ENCODE measurements at places on chromosomes 1 and 21.
A peak's percentile ranks its signal among the peaks of the same experiment; 100 is the strongest.

DNA sequence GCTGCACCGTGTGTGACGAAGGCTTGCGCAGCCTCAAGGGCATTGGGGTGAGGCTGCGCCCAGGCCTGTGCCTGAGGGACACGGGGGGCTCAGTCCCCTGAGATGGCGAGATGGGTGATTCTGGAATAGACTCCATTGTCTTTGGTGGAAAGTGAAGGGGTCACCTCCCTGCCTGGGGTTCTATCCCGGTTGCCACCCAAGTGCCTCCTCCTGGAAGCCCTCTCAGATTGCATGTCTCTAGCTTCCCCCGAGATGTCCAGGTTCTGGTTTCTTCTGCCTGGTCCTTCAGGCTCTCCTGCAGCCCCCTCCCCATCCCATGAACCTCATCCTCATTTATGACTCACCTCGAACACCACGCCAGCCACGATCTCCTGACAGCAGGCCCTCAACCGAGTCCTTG lies 22.3 kb upstream of the MFN2 start:
- DNase-seq, result no peak

DNA sequence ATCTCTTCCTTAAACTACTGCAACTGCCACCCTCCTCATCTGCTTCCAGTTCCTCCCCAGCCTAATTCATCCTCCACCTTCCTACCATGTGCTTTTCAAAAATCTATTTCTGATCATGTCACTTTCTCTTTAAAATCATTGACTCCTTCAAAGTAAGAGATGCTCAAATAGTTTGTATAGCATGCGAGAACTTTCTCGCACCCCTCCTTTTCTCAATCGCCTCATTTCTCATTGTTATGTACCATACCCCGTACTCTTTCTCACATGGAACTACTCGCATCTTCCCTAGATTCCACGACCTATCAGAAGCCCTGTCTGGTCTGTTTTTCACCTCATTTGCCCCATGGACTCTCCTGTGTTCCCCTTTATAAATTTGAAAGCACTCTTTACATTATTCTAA lies 238.2 kb downstream of the NRIP1 start:
- DNase-seq, result no peak

DNA sequence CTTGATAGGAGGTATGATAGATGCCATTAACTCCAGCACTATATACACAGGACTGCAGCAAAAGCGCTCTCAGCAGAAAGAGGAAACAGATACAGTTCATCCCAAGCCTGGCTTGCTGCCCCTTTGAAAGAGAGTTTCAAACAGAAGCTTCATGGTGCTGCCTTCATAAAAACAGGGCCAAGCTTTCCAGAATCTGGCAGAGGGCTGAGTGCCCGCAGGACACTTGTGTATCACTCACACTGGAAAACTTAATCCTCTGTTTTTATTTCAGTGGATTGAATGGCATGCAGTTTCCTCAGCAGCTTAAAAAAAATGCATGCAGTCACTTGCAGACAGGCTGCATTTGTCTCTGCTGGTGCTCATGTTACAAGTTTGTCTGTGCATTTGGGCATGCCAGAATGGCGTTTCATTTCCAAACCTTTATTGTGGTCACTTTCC lies 40.4 kb downstream of the KCNJ15 start:
- DNase-seq, result no peak

- DNase-seq, result no peak
These were observed 24.1 kb downstream of the POGZ start for GRCh38 chr1:151435174-151435573.

DNA sequence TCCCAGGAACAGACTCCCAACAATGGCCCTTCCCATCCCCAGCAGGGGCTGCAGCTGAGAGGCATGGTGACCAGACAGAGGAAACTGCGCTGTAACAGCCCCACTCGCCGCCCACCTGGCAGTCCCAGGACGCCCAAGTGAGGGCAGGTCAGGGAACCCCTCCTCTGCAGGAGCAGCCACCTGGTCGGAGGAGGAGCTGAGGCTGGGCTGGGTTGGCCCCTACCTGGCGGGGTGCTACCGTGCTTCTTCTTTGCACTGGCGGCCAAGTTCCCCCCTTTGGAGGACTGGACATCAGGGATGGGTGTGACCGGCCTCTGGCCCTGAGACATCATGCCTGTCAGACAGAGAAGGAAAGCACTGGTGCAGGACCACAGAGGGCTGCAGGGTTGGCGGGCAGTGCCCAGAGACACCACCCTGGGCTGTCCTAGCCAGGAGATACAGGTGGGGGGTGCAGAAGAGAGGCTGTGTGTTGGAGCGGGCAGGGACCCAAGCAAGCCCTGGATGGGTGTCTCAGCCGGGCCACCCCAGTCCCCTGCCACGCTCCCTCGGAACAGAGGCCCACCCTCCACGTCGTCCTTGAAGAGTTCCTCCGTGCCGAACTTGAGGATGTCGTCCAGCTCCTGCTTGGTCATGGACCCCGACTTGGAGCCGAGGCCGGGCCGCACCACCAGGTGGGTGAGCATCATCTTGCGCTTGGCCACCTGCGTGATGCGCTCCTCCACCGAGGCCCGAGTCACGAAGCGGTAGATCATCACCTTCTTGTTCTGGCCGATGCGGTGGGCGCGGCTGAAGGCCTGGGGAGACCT lies 51.6 kb downstream of the CHD5 start:
- DNase-seq, result no peak

GRCh38 chr1:64962441-64962840 lies 3.9 kb downstream of the JAK1 start:
- DNase-seq, result peak; percentile 43

DNA sequence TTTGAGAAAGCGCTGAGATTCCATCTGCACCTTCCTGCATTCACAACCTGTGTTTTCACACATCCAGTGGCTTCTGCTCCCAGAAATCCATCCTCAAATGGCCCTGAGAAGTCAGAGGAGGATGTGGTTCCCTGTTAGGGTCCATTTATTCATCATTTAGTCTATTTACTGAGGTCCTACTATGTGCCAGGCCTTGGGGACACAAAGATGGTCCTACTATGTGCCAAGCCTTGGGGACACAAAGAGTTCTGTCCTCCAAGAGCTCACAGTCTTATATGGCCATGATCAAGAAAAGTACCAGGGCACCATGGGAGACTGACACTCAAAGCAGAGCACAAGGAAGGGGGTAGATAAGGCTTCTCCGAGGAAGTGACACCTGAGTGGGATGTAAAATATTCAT lies 147.1 kb upstream of the ATP1B1 start:
- DNase-seq, result no peak

DNA sequence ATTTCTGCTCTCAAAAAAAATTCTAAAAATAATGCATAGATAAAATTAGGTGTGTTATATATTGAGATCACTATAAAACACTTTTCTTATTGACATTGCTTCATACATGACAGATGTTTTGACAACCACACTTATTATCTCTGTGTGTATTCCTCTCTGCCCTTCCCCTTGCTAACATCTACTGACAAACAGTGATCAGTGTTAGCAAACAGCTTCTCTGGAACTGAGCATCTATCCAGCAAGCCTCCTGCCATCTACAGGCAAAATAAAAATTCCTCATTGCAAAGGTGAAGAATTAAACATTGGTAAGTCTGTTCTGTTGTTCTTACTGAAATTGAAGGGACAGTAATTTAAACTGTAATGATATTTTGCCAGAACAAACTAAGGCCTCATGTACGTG lies 2153.9 kb downstream of the NCAM2 start:
- DNase-seq, result no peak

DNA sequence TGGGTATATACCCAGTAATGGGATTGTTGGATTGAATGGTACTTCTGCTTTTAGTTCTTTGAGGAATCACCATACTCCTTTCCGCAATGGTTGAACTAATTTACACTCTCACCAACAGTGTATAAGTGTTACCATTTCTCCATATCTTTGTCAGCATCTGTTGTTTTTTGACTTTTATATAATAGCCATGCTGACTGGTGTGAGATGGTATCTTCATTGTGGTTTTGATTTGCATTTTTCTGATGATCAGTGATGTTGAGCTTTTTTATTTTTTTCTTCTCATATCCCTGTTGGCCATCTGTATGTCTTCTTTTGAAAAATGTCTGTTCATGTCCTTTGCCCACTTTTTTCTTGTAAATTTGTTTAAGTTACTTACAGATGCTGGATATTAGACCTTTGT lies 14.1 kb downstream of the DNM3 start:
- no peak for DNase-seq

DNA sequence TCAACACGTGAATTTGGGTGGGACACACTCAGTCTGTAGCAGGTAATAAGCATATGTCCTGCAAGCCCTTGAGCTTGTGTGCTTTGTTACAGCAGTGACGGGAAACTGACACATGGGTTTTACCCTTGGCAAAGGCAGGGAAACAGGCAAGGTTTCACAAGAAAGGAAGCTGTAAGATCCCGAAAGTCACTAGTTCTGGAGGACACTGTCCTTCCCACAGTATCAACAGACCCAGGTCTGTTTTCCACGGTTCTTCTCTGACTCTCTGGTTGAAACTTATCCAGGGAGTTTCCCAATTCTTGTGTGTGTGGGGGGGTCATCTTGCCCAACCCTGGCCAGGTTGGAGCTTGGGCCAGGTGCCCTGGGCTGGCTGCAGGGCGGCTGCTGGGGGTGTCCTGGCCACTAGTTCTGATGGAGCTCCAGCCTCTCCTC lies 29.3 kb upstream of the ZBTB21 start:
- no peak for DNase-seq

GRCh38 chr1:206635080-206635977 lies at the start of gene DYRK3:
DYRK3 (plus strand) TSS chr1:206635536; CDS start chr1:206635704, 168 bp downstream.
- DNase-seq, result peak; percentile 90

DNA sequence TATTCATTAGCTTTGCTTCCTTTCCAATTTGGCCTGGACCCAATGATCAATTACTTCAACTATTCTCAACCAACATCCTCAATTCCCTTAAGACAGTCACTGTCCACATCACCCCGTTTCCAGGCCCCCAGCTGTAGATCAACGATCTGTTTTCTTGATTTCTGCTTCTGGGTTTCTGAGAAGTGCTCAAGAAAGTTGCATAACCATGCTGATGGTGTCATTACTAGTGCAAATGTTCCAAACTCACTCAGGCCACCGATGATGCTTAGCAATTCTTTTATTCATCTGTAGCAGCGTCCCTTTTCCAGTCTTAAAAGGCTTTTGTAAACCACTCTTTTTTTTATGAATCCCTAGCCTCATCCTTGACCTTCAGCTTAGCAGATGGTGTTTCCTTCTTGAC lies 155.8 kb upstream of the PTGFR start:
- DNase-seq, result no peak

GRCh38 chr1:162626761-162627160 lies 5.5 kb upstream of the DDR2 start:
- no peak for DNase-seq

GRCh38 chr1:202860744-202861419 lies 28.1 kb downstream of the RABIF start:
- DNase-seq, result no peak

- no peak for DNase-seq
These were observed 90.0 kb downstream of the VWA5B1 start for GRCh38 chr1:20380616-20381035.

- no peak for DNase-seq
These were observed 1028.6 kb upstream of the PRMT6 start for GRCh38 chr1:106027871-106028270.

DNA sequence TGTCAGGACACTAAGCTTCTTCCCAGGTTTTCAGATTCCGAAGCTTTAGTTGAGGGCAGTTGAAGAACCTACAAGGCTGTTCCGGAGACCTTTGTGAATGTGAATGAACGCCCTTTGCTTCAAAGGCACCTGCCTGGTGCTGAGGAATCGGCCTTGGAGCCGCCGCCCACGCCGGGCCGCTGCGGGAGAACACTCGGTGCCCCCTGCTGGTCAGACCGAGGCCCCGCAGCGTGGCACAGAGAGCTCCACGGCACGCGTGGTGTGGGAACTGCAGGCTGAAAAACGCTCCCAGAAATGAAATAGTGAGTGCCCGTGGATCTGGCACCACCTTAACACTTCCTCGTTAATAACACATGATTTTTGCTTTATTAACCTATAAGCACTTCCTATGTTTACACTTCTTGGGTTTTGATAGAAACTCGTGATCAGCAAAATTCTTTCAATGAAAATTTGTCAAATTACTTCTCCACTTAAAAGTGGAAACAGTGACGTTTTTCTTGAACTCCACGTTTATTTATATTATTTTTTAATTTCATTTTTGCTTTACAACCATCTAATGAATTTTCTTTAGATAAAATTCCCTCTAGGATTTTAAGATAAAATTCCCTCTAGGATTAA lies 460.6 kb downstream of the DSCAM start:
- DNase-seq, result no peak

- DNase-seq, result no peak
These were observed 76.0 kb upstream of the PTGFRN start for GRCh38 chr1:116833718-116834117.

- DNase-seq, result no peak
These were observed 466.3 kb downstream of the LMO4 start for GRCh38 chr1:87794788-87795614.

DNA sequence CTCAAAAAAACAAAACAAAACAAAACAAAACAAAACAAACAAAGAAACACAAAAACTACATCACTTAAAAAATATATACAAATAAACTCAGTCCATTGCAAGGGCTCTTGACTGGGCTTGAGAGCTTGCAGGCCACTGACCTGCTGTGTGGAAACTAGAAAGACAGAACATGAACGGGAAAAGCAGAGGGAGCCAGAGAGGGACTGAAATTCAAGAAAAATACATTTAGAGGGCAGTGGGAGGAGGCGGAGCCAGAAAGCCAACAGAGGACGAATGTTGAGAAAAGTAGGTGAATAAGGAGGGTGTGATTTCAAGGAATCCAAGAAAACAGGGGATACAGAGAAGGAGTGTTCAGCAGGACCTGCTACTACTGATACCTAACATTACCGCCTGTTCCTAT lies 41.4 kb upstream of the PLA2G2C start:
- DNase-seq, result no peak

DNA sequence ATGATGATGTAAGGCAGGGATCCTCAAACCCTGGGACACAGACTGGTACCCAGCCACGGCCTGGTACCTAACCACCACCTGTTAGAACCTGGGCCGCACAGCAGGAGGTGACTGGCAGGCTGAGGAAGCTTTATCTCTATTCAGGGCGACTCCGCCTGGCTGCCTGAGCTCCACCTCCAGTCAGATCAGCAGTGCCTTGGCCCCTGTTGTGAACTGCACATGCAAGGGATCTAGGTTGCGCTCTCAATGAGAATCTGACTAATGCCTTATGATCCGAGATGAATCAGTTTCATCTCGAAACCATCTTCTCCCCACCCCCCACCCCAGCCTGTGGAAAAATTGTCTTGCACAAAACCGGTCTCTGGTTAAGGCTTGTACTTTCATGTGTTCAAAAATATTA lies 4.2 kb downstream of the RNPC3 start:
- peak; percentile 10 for DNase-seq

GRCh38 chr1:116667575-116668105 lies at the start of gene IGSF3:
IGSF3 (minus strand) TSS chr1:116667733; CDS start chr1:116666326, 1,407 bp downstream.
- peak; percentile 47 for DNase-seq

GRCh38 chr1:156155756-156156510 lies 2.5 kb downstream of the SEMA4A start:
- no peak for DNase-seq

DNA sequence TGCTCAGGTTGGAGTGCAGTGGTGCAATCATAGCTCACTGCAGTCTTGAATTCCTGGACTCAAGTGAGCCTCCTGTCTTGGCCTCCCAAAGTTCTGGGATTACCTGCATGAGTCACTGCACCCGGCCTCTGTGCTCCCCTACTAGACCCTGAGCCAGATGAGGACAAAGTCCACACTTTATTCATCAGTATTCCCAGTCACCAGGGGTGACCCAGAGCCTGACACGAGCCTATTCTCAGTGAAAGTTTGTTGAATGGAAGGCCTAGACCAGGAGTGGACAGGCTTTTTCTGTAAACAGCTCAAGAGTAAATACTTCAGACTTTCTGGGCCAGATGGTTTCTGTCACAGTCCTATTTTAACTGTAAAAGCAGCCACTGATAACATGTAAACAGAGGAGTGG lies 68.2 kb downstream of the MAB21L3 start:
- no peak for DNase-seq

GRCh38 chr1:65629788-65630187 lies 162.9 kb upstream of the PDE4B start:
- no peak for DNase-seq

Data from CD4-positive, alpha-beta T cell treated with Interleukin-12 subunit alpha and Interleukin-12 subunit beta, for 1 hour (primary cell).